ENCODE measurements at places on chromosomes 1 and 21.

GRCh38 chr1:13759072-13759471, 59.1 kb downstream of the PRDM2 start:
- DNase-seq: no peak

- DNase-seq: no peak
Measured at GRCh38 chr1:112325504-112325903, 70.5 kb upstream of the CTTNBP2NL start.

- DNase-seq: no peak
Measured at GRCh38 chr1:1994536-1994935, 9.1 kb downstream of the CFAP74 start.

DNA sequence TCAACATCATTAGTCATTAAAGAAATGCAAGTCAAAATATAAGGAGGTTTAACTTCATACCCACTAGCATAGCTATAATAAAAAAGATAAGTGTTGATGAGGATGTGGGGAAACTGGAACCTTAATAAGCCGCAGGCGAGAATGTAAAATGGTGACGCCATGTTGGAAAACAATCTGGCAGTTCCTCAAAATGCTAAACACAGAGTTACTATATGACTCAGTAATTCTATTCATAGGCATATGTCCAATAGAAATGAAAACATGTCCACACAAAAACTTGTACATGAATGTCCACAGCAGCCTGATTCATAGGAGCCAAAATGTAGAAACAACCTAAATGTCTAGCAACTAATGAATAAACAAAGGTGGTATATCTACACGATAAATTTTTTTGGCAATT, 23.2 kb downstream of the DDX59 start:
- no peak for DNase-seq

DNA sequence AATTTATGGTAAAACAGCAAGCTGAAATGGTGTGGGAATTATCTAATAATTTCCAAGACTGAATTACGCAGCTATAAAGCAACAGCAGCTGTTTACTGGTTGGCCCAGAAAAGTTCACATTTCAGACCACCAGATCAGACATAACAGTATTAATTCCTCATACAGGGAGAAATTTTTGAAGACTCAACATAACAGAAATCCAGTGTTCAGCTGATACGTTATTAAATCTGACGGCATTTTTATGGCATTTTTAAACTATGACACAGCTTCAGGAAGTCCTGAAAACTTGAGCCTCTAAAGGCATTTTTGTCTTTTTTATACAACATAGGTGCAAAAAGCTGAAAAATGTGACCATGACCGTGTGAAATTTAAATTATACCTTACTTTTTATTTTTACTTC, 91.2 kb downstream of the APP start:
- DNase-seq: no peak

- DNase-seq: no peak
Measured at GRCh38 chr21:27548486-27548885, 581.6 kb upstream of the ADAMTS5 start.

DNA sequence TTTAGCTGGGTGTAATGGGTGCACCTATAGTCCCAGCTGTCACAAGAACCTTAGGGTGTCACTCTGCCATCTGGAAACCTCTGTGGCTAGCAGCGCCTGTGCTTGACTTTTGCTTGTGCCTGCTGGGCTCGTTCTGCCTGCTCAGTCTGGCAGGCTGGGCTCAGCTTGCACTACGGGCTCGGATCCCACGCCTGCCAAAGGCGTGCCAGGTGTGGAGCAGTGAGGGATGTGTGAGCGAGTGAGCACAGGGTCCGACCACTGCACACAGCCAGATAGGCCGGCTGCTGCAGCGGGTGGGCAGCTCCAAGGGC, 2.8 kb upstream of the LSM10 start:
- peak; percentile 31 for DNase-seq

DNA sequence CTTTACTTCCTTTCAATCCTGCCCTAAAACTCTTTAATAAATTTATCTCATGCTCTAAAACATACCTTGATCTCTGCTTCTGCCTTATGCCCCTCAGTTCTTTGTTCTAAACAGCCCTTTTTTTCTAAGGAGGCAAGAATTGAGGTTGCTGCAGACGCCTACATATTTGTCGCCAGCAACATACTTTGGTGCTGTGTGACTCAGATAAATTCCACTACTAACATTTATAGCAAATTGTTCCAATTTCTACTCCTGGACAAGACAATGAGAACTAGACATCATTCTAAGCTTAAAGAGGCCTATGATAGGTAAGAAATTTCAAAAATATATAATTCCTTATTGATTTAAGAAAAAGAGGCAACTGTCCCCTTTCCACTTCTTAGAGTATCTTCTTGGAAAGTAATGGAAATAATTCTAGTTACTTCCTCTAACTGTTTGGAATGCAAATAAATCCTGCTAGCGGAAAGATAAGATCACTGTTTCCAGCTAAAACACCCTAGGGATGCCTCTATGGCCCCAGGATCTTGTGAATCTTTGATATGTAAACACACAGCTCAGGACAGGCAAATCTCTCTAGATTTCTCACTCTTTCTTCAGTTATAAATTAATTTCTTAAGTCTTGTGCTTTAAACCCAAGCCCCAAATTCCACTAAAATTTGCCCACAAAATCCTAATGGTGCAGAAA, 869.1 kb downstream of the KCNT2 start:
- no peak for DNase-seq

- DNase-seq: peak; percentile 33
Measured at GRCh38 chr1:83692524-83693381, 306.2 kb downstream of the TTLL7 start.
